ENCODE measurements at places on chromosomes 5 and 9.

DNA sequence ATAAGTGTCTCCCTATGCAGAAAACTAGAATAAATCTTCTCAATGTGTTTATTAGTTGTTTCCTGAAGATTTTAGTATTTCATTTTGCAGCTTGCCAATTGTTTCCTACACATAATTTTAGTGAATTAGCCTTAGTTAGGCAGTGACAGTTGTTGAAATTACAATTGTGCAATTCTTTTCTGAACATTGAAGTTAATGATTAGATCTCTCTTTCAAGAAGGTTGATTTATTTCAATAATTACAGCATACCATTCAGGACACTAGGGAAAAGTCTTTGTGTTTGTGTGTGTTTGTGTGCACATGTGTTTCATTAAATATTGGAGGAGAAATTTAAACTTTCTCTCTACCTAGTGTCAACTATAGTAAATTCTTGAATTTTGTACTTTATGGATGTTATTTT is 199.6 kb upstream of the MPDZ start:
- no peak for DNase-seq

DNA sequence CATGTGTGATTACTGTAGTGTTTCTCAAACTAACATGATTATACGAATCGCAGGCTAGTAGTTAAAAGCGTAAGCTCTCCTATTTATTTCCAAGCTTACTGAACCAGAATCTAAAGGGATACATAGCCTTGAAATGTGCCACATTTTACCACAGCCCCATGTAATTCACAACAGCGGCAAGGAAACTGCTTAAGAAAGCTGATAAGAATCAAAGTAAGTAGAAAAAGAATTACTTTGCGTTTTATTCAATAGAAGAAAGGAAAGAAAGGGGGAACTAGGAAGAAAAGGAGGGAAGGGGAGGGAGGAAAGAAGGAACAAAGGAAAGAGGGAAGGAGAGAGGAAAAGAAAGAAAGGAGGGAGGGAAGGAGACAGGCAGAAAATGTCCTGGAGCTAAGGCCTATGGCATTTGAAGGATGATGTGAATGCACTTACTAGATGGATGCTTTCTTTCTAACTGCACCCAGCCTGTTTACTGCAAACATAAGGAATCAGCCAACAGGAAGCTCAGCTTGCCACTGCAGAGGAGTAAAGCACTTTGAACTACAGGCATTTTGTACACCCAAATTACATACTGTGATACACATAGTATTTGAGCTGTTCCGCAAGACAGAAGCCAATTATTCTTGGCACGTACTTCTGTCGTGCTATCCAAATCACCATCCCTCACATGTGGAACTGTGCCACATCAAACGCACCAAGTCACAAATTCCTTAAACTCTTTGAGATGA is 521.7 kb downstream of the RAB3C start:
- no peak for DNase-seq

- no peak for DNase-seq
These were observed 873 bp downstream of the C9orf50 start for GRCh38 chr9:129619787-129620668.

- no peak for DNase-seq
These were observed 32.9 kb downstream of the FAM163B start for GRCh38 chr9:133576031-133576874.

DNA sequence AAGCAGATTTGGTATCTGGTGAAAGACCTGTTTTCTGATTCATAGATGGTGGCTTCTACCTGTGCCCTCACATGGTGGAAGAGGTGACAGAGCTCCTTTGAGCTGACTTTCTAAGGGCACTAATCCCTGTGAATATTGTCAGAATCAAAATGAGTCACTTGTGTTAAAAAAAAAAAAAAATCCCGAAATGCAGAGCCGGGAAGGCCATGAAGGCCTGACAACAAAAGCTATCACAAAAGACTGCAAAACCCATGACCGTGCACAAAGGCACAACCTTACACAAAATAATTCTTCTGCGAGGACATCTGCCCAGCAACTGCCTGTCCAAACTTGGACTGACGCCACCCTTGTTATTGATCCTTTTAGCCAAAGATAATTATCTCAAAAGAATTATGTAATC is 19.6 kb upstream of the UBTD2 start:
- DNase-seq, result no peak

- DNase-seq, result no peak
These were observed 13.9 kb upstream of the BNC2 start for GRCh38 chr9:16884373-16884772.

- no peak for DNase-seq
These were observed 1064.4 kb upstream of the DMAC1 start for GRCh38 chr9:8863886-8864544.

All from endothelial cell of umbilical vein (primary cell).